ENCODE measurements at places on chromosomes 11 and 22. TPM values are rescaled to one million over a fixed set of nuclear protein-coding genes. Genes with fewer than 3 reads are reported as not detected.

The KCNA4 gene
- not detected for total RNA-seq

The NNMT gene
- 79.5 TPM for total RNA-seq

The CSNK2A3 gene
- total RNA-seq, result 1.0 TPM

The CASP5 gene
- total RNA-seq, result not detected

The ARHGAP20 gene
- total RNA-seq, result 0.91 TPM

The NEAT1 gene
- total RNA-seq, result 534 TPM

The HEPHL1 gene
- not detected for total RNA-seq

The OR4D10 gene
- not detected for total RNA-seq

The SLC6A5 gene
- total RNA-seq, result not detected

The MMP1 gene
- not detected for total RNA-seq

The KCNJ1 gene
- total RNA-seq, result not detected

The WNT7B gene
- 2.3 TPM for total RNA-seq

The ZBED5 gene
- total RNA-seq, result 48.0 TPM

The TRIM22 gene
- total RNA-seq, result 136 TPM

The APBB1 gene
- 57.7 TPM for total RNA-seq

The SHANK2 gene
- total RNA-seq, result 0.03 TPM

The STX3 gene
- total RNA-seq, result 16.5 TPM

The APOA4 gene
- not detected for total RNA-seq

The NRXN2 gene
- 2.7 TPM for total RNA-seq

Measured in osteocyte (in vitro differentiated cells).